Cardiac ventricle fibroblast (primary cell): ENCODE measurements at places on chromosomes 1 and 21. TPM values are rescaled to one million over a fixed set of nuclear protein-coding genes. Genes with fewer than 3 reads are reported as not detected.

The AADACL4 gene
- total RNA-seq = not detected in 2 replicates

The RGS8 gene
- total RNA-seq = not detected in 2 replicates

The NUDT4B gene
- total RNA-seq = 17.1 and 19.0 TPM in 2 replicates

The LMOD1 gene
- total RNA-seq = 5.3 and 5.7 TPM in 2 replicates

The CD34 gene
- 6.1 and 7.4 TPM in 2 replicates for total RNA-seq

The LCE2C gene
- total RNA-seq = not detected in 2 replicates

The VCAM1 gene
- 15.0 and 18.8 TPM in 2 replicates for total RNA-seq
